ENCODE measurements at places on chromosomes 6 and 20.

DNA sequence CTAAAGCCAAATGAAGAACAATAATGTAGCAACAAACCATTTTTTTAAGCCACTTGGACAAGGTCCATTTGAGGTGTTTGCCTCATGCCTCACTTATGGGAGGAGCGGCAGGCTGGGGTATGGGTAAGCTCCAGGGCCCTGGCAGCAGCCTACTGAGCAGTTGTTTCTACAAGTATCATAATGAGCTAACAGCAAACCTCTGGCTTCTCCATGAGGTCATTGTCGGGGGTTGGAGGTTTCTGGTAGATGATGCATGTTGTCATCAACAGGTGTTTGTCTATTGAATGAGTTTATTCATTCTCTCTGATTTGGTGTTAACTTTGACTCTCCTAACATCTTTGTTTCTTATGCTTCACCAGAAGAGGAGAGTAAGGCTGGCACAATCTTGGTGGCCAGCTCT is 150.7 kb downstream of the TBC1D7 start:
- DNase-seq, result no peak

GRCh38 chr6:125050663-125051318 is 88.6 kb downstream of the RNF217 start:
- DNase-seq, result no peak

DNA sequence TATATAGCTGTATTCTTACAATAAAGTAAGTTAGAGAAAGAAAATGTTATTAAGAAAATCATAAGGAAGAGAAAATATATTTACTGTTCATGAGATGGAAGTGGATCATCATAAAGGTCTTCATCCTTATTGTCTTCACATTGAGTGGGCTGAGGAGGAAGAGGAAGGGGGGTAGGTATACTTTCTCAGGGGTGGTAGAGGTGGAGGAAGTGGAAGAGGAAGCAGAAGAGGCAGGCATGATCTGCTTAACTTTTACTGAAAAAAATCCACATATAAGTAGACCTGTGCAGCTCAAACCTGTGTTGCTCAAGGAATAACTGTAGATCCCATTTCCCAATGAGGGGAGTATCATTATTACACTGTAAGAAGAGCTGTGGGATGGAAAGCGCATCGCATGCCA is 714.2 kb downstream of the KIF16B start:
- no peak for DNase-seq

DNA sequence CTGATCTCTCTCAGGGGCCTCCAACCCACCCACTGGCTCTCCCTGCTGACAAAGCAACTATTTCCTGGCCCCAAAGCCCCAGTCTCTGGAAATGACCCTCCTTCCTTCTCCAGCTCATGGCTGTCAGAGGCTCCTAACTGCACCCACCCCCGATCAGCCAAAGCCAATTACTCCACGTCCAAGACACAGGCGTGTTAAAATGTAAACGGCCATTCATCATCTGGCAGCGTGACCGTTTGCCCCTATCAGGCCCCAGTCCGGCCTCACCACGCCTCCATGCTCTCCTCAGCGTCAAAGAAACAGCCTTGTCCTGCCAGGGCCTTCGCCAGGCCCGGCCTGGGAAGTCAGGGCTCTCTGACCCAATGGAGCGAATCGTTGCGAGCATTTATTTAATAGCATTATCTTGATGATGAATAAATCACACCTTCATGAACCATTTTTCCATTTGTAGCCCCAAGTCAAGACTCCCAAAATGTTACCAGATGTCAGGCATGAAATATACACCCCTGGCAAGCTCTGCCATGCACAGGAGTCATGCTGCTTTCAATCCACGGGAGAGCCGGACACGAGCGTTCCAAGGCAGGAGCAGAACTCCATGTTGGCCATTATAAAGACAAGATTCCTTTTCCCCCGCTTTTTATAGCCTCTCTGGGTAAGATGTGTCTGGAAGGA is 17.7 kb downstream of the RIPOR3 start:
- no peak for DNase-seq

DNA sequence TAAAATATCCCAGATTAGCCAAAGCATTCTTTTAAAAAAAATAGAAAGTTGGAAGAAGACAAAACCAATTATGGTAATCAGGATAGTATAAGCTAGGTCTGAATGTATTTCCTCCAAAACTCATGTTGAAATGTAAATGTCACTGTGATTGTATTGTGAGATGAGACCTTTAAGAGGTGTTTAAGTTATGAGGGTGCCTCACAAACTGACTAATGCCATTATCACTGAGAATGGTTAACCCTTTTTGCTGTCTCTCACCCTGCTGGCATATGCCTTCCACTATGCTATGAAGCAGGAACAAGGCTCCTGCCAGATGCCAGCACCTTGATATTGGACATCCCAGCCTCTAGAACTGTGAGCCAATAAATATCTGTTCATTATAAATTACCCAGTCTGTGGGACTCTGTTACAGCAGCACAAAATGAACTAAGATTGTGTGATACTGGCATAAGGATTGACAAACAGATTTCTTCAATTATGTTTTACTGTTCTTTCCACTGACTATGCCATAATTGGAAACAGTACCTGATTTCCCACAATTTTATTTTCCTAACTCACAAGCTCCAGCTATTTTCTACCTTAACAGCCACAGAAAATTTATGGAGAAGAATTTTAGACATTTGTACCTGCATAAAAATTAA is 63.8 kb downstream of the IBTK start:
- no peak for DNase-seq

DNA sequence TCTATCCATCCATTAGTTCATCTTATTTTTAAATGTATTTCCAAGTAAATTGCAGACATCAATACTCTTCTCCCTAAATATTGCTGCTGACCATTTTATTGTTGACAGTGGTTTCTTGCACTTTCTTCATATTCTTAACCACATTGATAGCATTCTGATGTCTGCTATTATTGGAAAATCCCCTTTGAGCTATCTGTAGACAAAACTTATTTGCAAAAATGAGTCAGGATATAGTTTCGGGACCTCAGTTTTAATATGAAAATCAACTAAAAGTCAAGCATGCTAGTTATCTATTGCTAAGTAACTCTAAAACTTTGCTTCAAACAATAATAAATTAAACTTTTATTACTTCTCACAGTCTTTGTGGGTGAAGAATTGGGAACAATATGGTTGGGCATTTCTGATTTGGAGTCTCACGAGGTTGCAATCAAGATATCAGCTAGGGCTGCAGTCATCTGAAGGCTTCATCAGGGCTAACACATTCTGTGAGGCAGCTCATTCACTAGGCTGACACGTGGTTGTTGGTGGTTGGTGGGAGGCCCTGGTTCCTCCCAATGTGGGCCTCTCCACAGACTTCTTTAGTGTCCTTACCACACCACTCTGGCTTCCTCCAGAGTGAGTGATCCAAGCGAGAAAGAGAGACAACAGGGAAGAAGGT is 32.7 kb downstream of the CD109 start:
- DNase-seq, result no peak

DNA sequence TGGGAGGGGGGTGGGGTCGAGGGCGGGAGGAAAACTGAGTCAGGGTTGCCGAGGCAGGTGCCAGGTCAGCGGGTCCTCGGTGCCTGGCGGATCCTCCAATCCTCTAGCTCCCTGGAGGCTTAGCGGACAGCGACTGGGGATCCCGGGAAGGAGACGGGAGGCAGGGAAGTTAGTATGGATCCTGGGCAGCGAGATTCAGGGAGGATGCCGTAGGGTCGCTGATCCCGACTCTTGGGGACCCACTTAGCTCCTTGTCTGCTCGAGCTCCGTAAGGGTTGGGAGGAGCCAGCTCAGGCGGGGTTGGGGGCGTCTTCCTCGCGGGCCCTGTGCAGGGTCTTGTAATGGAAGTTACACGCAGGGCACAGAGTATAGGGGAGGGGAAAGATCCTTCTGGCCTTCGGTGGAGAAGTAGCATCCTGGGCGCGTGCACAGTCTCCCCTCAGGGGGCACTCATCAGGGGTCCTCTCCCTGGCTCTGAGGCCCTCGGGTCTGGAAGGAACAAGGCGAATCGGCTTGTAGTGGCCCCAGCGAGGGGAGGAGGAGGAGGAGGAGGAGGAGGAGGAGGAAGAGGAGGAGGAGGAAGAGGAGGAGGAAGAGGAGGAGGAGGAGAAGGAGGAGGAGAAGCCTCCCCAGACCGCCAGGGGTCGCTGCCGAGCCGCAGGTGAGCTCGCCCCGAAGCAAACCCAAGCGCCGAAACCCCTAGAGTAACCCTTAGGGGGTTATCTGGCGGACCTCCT is 6.4 kb upstream of the SLC12A5 start:
- DNase-seq, result peak; percentile 47

DNA sequence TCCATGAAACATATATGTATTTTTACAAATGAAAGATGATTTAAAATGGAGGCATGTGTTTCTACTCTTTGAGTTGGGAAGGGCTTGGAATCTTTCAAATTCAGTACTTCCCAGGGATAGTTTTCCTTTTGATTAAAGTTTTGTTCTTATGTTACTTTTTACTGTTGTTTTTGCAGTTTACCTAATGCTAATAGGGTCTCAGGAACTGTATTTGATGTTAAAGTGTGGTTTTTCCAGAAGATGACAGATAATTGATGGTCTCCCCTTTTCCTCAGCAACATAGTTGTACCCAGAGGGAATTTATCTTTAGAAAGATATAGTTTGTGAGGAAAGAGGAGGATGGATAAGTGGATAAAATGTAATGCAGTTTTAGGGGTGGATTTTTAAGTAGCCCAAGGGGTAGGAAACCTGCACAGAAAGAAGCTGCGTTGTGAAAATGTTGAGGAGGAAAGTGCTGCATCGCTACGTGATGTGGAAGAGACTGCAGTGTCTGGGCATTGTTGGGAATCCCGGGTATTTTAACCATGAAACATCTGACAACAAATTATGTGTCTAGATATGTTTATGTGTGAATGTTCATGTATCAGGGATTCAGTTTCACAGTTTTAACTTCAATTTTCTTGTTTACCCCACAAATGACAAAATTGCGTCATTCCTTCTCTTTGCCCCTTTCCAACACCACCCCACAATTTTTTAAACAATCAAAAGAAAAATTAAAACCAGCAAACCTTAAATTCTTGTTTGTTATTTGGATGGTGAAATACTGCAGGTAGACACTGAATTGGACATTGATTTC is 42.3 kb downstream of the GNAS start:
- no peak for DNase-seq

- no peak for DNase-seq
Measured at GRCh38 chr6:91161246-91161645, 574.4 kb upstream of the MAP3K7 start.

DNA sequence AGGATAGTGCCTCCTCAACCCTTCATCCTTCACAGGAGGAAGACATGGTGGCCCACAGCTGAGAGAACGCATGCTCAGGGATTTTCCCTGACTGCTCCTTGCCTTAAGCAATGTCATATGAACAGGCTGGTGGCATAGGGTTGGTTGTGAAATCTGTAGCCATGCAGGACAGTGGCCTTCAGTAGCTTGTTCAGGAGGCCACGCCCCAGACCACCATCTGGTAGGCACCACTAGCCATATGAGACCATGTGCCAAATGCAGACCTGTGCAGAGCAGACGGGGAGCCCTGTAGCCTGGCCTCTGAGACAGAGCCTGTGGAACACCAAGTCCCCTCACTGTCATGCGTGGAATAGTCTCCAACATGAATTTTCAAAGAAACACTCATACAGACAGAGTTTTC is 76.5 kb downstream of the ADTRP start:
- DNase-seq, result no peak

- DNase-seq, result no peak
Measured at GRCh38 chr6:145406783-145407182, 328.5 kb downstream of the EPM2A start.

DNA sequence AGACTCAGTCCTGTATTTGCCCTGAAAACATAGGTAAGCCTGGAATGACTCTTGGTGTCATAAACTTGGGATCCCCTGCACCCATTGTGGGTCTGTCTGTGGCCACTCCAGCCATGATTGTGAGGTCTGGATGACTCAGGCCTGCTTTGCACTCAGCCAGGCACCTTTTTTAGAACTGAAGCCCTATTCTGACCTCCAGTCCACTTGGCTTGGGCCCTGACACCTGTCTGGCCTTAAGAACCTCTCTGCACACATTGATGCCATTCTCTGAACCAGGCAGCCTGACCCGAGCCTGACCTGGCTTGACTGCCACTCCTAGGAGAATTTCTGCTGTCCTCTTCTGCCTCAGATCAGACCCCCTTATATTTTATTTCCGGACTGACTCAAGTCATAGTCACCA is 383.7 kb downstream of the MAFB start:
- no peak for DNase-seq

DNA sequence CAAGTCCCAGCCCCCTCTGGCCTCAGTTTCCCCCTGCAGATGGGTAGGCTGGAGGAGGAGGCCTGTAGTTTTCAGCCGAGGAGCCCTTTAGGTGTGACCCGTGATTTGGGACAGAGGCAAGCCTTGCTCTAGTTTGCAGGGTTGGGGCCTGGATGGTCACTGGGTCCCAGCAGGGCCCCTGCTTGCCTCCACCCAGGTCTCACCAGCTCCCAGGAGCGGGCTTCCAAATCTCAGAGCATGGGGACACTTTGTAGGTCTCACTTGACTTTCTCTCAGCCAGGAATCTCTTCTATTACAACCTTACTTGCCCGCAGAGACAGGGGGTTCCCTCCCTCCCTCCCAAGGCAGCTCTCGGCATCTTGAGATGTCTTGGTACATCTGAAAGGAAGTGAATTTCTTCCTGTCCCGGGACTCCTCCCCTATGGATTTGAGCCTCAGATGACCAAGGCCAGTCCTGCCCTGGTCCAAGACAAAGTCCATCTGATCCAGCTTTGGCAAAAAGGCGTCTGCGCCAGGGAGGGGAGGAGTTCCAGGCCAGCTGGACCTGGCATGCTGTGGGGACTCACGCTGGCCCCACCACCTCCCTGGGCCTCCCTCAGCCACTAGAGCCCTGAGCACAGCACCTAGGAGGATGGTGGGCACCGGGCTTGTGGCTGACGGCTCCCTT is 47.4 kb downstream of the SRC start:
- DNase-seq, result no peak

DNA sequence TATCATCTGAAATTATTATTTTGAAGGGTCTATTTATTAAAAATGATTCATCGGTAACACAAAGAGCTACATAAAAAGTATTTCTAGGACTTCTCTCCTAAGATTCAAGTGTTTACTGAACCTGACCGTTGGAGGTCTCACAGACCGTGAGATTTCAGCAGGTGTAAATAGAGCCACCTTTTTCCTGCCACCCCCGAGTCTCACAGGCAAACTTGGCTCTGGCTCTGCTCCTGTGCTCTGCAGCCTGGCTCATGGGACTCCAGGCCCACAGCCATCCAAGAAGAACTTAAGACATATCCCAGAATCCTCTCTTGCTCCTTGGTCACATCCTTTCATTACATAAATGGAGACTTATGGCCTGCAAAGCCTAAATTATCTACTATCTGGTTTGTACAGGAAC is 67.8 kb upstream of the AGPAT4 start:
- DNase-seq, result no peak

DNA sequence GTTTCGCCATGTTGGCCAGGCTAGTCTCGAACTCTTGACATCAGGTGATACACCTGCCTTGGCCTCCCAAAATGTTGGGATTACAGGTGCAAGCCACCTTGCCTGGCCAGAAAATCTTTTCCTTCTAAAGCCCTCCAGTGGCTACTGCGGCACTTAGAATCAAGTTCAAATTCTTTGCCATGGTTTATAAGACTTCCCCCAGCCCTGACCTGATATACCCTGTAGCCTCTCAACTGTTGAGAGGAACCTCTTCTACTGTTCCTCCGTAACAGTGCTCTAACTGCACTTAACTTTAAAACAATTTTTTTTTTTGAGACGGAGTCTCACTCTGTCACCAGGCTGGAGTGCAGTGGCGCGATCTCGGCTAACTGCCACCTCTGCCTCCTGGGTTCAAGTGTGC is 235.6 kb downstream of the BCAS1 start:
- DNase-seq, result no peak

GRCh38 chr20:54207743-54208547 is at the start of gene PFDN4:
Gene PFDN4 (plus strand): TSS chr20:54208087. CDS start chr20:54208101, 14 bp downstream.
- DNase-seq, result peak; percentile 47

- DNase-seq, result no peak
Measured at GRCh38 chr6:147578159-147578558, 69.7 kb downstream of the SAMD5 start.

GRCh38 chr6:26554697-26555504 is 16.7 kb downstream of the HMGN4 start:
- DNase-seq, result no peak
